ENCODE measurements at places on chromosomes 6 and 20.
A peak's percentile ranks its signal among the peaks of the same experiment; 100 is the strongest.

DNA sequence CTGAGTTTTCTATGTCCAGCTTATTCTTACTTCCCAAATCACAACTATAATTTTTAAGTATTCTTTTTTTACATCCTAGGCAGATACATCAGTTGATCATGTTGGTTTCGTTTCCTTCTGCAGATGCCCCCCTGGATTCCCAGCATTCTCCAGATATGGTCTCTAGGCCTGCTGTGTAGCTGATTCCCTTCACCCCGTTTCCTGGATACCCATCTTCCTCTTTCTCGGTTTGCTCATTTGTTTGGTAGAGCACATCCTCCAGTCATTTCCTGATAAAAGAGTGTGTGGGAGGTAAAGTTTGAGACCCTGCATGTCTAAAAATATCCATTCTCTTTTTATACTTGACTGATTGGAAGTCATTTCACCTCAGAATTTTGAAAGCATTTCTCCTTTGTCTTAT is 66.4 kb downstream of the ANKS1A start:
- no peak for DNase-seq

DNA sequence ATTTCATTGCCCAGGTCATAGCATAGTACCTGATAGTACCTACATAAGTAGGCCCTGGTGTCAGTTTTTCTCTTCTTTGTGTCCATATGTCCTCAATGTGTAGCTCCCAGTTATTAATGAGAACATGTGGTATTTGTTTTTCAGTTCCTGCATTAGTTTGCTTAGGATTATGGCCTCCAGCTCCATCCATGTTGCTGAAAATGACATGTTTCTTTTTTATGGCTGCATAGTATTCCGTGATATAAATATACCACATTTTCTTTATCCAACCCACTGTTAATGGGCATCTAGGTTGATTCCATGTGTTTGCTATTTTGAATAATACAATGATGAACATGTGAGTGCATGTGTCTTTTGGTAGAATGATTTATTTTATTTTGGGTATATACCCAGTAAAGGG is 641.6 kb downstream of the RFPL4B start:
- no peak for DNase-seq

DNA sequence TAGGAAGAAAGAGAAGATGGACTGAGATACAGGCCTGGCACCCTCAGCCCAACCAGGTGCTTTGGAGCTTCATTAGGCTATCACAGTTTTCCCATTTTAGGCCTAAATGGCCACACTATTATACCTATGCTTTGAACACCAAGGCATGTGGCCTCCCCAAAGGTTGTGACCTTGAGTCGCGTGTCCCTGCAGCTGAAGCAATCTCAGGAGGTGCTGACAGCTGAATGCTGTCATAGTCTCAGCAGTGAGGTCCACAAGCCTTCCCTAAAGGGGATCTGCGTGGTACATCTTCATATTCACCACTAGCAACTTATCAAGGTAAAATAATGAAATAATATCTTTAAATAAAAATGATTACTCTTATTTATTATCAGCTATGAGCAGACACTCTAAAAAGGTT is 707.9 kb upstream of the NRSN1 start:
- DNase-seq = no peak

DNA sequence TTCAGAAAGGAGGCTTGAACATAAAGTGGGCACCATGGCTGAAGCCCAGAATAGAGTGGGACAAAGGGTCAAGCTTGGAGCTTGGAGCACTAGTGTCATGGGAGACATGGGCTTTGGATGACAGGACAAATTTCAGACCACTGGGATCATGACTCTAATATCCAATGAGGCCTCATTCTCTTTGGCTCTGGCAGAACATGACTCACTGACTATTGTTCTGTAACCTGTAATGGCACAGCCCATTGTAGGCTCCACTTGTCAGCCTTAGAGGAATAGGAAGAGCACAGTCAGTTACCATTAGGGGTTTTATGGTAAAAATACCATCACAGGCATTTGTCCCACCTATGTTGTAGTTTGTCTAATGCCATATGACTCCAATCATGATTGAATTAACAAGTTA is 34.0 kb upstream of the MMS22L start:
- DNase-seq = no peak

DNA sequence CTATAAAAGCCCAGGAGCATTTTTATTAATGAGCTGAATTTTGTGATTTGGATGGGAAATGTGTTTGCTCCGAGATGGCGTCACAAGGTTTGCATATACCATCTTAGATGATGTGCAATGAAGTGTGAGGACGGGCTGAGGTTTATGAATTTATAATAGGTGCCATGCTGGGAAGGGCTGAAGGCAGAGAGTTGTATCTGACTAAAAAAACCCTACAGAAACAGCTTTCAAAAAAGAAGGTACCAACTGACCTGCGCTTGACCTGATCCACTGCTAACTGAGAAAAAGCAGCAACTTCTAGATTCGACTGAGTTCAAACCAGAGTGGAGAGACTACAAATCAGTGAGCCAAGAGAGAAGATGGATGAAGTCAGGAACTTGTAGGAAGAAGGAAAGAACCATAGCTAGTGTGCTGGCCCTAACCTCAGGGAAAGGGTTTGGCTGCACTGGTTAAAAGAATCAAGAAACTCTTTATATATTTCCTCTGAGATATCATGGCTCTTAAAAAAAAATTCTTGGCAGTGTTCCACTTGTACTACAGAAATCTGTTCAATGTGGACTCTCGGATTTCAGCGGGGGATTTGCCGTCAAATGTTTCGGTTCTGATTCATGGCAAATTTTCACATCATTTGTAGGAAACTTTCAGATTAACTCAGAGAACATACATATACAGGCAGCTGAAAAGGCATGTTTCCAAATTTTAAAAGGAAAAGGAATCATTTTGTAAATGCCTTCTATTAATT is 56.5 kb upstream of the HDGFL1 start:
- peak; percentile 60 for DNase-seq

DNA sequence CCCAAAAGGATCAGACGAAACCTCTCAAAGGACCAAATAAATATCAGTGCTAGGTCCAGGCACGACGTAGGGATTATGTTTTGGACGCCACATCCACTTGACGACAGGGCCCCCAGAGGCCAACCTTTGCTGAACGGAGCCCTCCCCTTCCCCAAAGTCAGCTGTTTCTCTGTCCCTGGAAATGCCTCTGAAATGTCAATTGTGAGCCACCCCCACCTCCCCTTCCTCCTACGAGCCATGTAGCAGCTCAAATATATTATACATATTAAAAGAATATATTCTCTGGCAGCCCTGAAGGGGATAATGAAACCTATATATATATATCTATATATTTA is 39.6 kb upstream of the BLCAP start:
- no peak for DNase-seq

DNA sequence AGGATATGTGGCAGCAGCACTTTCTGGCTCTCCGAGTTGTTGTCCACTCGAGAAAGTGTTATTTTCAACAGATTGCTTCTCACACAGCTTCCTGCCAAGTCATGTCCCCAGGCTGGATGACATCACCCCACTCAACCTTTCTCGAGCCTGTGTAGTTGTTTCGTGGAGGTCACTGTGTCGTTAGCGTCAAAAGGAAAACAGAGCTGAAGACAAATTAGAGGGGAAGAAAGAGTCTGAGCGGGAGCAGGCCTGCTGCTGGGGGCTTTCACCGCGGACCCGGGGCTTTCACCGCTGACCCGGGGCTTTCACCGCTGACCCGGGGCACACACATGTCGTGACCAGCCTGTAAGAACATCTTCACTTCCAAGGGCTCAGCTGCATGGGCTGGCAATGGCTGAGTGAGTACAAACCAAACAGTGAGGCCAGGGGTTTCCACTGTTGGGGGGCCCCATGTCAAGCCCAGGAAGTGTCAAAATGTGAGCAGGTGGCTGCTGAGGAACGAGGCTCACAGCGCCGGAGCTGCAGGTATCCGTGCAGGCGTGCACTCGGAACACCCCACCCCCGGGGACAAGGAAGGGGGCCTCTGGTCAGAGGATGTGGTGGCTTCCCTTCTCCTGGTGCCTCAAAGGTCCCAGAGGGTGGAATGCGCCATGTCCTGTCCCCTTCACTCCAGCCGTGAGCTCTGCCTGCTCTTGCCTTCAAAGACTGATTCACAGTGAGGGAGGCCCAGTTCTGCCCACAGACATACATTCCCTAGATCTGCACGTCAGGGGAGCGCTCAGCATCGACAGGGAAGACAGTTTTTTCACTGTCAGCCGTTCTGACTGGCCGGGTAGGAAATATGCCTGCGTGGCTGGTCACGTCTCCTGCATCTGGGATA is 365.9 kb downstream of the TAF4 start:
- no peak for DNase-seq

- DNase-seq = no peak
Measured at GRCh38 chr6:34858681-34859080, 29.2 kb downstream of the TAF11 start.

GRCh38 chr6:46217671-46218131 is 46.9 kb upstream of the ENPP5 start:
- no peak for DNase-seq

DNA sequence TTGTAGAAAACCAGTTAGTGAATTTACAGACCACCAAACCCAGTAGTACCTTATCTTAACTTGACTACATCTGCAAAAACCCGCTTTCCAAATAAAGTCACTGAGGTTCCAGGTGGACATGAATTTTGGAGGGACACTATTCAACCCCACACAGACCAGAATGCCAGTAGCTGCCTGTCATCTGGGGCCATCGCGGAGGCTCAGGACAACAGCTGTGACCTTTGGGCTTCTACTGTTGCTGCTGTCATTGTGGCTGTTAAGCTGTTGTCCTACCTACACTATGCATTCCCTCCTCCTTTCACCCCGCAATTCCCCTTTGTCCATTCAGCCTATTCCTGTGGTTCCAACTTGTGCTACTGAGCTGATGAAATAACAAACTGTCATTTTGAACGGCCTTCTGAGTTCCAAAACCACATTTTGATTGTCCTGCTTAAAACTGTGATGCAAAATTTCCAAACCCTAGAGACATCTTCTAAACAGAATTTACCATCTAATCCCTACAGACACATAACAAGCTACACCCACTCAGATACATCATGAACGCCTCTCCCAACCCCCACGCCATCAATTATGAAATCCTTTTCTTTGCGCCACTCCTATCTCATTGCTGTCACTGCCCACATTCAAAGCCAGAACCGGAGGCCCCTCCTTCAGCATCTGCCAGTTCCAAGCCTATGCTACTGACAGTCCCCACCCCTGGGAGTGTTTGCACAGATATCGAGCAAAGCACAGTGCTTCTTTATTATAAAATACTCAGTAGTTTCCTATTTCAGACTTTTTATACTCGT is 125.0 kb downstream of the C6orf118 start:
- DNase-seq = no peak

DNA sequence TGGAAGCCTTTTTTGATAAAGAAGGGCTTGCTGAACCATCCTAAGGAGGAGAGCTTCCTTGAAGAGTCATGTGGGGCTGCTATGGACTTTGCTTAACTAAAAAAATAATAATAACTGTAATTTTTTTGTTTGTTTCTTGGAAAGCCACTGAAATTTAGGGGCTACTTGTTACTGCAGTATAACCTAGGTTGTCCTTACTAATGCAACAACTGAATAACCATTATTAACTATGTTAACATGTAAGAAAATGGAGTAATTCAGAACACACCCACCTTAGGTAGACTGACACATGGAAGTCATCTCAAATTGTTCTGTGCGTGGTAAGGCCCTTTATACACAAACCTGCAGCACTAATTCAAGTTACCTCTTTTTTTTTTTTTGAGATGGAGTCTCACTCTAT is 90.9 kb upstream of the SOX4 start:
- no peak for DNase-seq

- DNase-seq = no peak
Measured at GRCh38 chr20:11222243-11222642, 548.4 kb upstream of the JAG1 start.

DNA sequence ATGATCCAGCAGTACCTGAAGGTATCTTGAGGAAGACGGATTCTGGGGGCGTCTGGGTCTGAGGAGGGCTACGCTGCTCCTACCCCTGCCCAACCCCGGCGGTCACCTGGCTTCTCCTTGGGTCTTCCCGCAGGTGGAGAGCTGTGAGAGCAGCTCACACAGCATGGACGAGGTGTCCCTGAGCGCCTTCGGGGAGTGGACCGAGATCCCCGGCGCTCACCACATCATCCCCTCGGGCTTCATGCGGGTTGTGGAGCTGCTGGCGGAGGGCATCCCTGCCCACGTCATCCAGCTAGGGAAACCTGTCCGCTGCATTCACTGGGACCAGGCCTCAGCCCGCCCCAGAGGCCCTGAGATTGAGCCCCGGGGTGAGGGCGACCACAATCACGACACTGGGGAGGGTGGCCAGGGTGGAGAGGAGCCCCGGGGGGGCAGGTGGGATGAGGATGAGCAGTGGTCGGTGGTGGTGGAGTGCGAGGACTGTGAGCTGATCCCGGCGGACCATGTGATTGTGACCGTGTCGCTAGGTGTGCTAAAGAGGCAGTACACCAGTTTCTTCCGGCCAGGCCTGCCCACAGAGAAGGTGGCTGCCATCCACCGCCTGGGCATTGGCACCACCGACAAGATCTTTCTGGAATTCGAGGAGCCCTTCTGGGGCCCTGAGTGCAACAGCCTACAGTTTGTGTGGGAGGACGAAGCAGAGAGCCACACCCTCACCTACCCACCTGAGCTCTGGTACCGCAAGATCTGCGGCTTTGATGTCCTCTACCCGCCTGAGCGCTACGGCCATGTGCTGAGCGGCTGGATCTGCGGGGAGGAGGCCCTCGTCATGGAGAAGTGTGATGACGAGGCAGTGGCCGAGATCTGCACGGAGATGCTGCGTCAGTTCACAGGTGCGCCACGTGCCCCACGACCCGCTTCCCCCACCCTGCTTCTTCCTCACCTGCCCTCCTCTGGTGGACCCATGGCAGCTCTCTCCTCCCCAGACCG is 166.9 kb upstream of the RNF24 start:
- DNase-seq = no peak

GRCh38 chr20:59002874-59003399 is 4.1 kb downstream of the CTSZ start:
- DNase-seq = no peak

DNA sequence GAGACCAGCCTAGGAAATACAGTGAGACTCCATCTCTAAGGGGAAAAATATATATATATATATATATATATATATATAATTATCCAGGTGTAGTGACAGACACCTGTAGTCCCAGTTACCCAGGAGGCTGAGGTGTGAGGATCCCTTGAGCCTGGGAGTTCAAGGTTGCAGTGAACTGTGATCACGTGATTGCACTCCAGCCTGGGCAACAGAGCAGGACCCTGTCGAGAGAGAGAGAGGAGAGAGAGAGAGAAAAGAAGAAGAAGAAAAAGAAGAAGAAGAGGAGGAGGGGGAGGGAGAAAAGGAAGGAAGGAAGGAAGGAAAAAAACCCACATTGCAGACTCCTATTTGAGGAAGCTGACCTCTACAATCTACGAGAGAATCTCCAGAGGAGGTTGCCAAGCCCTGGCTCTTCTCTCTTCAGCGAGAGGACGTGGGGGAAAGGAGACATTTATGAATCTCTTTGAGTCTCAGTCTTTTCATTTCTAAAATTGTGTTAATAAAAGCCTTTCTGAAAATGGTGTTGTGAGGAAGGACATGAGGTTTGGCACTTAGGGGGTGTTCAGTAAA is 49.7 kb downstream of the COL11A2 start:
- DNase-seq = no peak
